ENCODE measurements at places on chromosomes 5 and 9. TPM values are rescaled to one million over a fixed set of nuclear protein-coding genes. Genes with fewer than 3 reads are reported as not detected.

Gene C5orf34
- 6.5 TPM for total RNA-seq

Gene NME5
- total RNA-seq, result 1.4 TPM

Gene MAP1B
- total RNA-seq, result 263 TPM

Gene ORM2
- total RNA-seq, result not detected

Gene KCNN2
- total RNA-seq, result 1.3 TPM

Gene LCN2
- total RNA-seq, result not detected

Gene CDKN2B
- total RNA-seq, result 2.3 TPM

Gene LCN15
- not detected for total RNA-seq

Gene DMRT3
- not detected for total RNA-seq

Gene PCDHAC1
- not detected for total RNA-seq

Gene PTPN3
- not detected for total RNA-seq

Gene PCDHGB3
- 1.7 TPM for total RNA-seq

Gene KCNMB1
- 0.29 TPM for total RNA-seq

Gene GMCL2
- total RNA-seq, result not detected

Gene LURAP1L
- 3.3 TPM for total RNA-seq

Gene MAST4
- 120 TPM for total RNA-seq

Gene CCL21
- total RNA-seq, result not detected

Gene RPL35
- 1,230 TPM for total RNA-seq

Gene SQSTM1
- 346 TPM for total RNA-seq

Gene CER1
- total RNA-seq, result not detected

Gene PCDHA6
- not detected for total RNA-seq
